NCI-H146 (cell line): ENCODE measurements at places on chromosomes 13 and 19.

- no peak for DNase-seq
Measured at GRCh38 chr19:5132206-5132560, 163.3 kb downstream of the KDM4B start.

GRCh38 chr13:97414392-97414791 is 19.6 kb upstream of the RAP2A start:
- no peak for DNase-seq

GRCh38 chr13:74889321-74889720 is 592.6 kb downstream of the TBC1D4 start:
- DNase-seq = no peak

GRCh38 chr19:15463861-15464371 is 428 bp downstream of the RASAL3 start:
- no peak for DNase-seq

GRCh38 chr19:4525563-4526002 is 7.3 kb upstream of the PLIN4 start:
- no peak for DNase-seq

GRCh38 chr19:58117841-58118575 is 20.0 kb upstream of the ZSCAN18 start:
- DNase-seq = no peak

GRCh38 chr19:2536461-2536860 is 60.5 kb downstream of the GADD45B start:
- DNase-seq = no peak

DNA sequence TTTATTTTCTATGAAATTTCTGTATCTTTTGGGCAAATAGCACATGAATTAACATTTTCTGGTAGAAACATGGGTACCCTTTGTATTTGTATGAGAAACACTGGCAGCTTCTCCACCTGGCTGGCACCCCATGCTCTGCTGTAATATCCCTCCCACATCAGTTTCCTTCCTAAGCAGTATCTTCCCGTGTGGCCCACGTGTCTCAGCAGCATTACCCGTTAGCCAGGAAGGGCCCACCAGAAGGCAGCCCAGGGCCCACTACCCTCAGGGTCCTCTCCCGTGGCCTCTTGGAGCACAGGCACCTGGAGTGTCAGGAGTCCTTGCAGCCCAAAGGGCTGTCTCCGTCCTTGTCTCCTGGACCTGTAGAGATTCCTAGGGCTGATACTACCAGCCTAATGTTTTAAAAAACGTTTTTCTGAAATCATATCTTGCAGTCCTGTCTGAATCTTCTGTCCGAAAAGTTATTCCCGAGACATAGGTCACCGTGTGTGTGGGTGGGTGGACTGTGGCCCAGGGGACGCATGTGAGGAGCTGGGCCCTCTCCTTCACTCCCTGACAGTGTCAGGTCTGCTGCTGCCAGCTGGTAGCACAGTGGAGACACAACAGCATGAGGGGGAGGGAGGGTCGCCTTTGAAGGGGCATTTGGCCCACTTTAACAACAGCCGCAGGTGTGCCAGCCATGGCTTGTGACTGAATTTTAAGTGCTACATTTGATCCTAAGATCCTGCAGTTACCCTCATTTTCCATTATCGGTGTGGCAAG is 22.0 kb upstream of the TEX29 start:
- DNase-seq = no peak

- no peak for DNase-seq
Measured at GRCh38 chr13:108924134-108924533, 294.7 kb downstream of the MYO16 start.

DNA sequence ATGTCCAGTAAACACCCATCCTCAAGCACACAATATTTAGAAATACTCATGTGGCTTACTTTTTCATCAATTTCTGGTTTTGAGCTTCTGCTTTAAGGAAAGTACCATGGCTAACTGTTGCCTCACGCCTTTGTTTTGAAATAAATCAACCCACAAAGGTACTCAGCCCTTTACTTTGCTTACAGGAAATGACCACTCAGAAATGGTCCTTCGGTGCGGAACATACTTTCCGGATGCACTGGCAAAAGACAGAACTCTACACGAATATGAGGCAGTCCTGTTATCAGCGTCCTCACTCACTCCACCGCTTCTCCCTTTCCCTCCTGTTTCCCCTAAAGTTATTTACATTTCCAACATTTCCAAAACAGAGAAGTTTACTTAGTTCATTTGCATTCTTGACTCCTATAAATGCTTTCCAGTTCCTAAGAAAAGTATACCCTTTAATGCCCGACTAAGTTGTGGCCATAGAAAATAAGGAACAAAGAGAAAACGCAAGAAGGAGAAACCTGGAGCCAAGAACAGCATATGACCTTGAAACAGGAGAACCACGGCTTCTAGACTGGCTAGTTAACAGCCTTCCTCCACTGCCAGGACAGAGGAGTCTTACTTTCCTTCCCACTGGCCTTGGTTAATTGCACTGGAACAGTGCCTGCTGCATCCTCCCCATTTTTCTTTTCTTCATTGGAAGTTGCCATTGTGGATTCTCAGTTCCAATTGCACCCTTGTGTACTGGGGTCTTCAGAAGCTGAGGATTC is 10.6 kb downstream of the FPR2 start:
- no peak for DNase-seq

GRCh38 chr13:94339116-94339687 is 140.3 kb downstream of the DCT start:
- no peak for DNase-seq

DNA sequence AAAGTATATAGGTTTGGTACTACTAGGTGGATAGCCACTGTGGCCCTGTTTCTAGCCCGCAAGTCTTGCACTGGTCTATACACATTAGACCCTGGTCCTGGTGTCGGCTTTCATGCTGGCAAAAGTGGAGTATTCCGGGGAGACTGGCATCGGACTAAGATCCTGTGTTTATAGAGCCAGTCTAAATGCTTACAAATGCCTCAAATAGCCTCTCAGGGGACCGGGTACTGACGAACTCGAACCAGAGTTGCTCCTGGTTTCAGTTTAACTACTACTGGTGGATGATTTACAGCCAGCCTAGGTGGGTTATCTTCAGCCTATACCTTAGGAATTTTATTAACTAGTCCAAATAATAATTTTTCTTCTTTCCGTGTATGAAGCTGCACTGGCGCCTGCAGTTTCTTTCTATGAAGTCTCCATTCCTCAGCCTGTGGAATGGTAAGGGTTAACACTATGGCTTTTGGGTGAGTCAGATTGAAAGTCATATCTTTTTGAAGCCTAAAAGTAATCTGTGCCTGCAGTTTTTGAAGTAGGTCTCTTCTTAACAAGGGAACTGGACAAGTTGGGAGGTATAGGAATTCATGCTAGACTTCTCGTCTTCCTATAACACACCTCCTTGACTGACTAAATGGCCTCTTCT is 51.3 kb downstream of the OR10H4 start:
- DNase-seq = no peak

DNA sequence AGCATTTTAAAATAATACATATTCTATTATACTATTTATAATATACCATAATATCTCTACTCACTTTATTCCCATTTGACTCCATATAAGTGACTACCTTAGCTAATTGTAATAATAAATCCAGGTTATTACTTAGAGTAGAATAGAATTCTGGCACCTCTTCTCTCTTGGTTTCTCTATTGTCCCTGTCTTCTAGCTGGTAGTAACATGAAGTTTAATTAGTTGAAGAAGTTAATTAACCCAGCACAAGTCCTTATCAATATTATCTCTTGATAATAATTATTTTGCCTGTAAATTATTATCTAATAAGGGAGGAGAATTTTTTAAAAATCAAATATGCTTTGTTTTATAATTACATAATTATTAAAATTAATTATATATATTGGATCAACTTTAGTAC is 1571.2 kb upstream of the PRR20A start:
- DNase-seq = no peak

- DNase-seq = no peak
Measured at GRCh38 chr13:77267362-77267761, 59.5 kb downstream of the MYCBP2 start.
